ENCODE measurements at places on chromosomes 13 and 19.

DNA sequence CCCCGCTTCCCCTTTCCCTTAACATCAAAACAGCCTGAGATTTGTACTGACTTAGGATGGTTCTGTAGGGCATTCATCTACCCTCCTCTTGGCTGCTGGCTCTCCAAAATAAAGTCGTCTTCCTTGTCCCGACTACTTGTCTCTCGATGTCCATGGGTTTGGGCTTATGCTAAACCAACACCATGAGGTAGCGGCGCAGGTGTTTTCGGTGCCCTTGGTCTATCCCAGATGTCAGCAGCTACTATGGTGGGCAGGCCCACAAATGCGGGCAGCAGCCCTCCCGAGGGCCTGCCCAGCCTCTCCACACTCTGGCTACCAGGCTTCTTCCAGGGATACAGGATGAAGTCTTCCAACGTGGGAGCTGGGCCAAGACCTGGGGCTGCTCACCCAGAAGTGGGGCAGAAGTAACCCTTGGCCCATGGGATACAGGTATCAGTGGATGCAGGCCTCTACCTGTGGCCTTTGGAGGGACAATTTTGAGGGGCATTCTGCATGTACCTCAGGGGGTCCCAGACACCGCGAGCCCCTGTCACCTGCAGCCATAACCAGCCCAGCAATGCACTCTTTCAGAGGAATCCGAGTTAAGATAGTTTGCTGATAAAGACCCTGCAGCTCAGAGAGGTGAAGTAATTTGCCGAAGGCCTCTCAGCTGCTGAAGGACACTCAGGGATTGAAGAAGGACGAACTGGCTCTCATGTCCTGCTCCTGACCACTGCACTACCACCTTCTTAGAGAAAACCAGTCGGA is 47.8 kb upstream of the VSTM2B start:
- DNase-seq, result no peak

DNA sequence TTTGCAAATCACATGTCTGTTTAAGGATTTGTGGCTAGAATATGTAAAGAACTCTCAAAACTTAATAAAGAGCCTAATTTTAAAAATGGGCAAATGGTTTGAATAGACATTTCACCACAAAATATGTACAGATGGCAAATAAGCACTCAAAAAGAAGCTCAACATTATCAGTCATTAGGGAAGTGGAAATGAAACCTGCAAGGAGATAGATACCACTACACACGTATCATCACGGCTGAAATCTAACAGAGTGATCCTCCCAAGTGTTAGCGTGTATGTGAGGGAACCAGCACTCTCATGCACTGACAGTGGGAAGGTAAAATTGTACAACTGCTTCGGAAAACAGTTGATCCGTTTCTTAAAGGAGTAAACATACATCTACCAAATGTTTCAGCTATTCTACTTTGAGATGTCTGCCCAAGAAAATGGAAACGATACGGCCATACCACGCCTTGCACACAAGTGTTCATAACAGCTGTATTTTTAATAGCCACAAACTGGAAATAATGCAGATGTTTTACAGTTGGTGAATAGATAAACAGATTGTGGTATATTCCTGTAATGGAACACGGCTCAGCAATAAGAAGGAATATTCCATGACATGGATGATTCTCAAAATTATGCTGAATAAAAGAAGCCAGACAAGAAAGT is 14.5 kb downstream of the ARHGEF7 start:
- no peak for DNase-seq

DNA sequence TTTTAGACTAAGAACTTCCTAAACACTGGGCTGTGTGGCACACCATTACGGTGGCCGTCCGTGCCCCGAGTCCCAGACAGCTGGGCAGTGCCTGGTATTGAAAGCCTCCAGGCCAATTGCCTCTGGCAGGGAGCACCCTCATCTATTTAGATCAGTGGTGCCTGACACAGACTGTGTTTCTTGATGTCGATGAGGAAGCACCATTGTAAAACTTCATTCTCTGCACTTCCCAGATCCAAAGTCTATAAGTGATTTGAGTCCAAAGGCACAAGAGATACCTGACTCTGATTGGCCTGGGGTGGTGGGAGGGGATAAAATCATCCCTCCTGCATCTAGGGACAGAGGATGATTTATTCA is 8.5 kb upstream of the STK24 start:
- DNase-seq, result no peak

- no peak for DNase-seq
Observed at GRCh38 chr13:32234914-32235313, 80.2 kb downstream of the ZAR1L start.

- DNase-seq, result no peak
Observed at GRCh38 chr19:47145639-47146486, 15.2 kb downstream of the SAE1 start.

- no peak for DNase-seq
Observed at GRCh38 chr13:45542391-45542790, 73.1 kb downstream of the ERICH6B start.

- DNase-seq, result no peak
Observed at GRCh38 chr13:48494874-48495273, 38.0 kb downstream of the RCBTB2 start.

GRCh38 chr19:15404780-15405211 is 14.0 kb downstream of the AKAP8L start:
- DNase-seq, result no peak

DNA sequence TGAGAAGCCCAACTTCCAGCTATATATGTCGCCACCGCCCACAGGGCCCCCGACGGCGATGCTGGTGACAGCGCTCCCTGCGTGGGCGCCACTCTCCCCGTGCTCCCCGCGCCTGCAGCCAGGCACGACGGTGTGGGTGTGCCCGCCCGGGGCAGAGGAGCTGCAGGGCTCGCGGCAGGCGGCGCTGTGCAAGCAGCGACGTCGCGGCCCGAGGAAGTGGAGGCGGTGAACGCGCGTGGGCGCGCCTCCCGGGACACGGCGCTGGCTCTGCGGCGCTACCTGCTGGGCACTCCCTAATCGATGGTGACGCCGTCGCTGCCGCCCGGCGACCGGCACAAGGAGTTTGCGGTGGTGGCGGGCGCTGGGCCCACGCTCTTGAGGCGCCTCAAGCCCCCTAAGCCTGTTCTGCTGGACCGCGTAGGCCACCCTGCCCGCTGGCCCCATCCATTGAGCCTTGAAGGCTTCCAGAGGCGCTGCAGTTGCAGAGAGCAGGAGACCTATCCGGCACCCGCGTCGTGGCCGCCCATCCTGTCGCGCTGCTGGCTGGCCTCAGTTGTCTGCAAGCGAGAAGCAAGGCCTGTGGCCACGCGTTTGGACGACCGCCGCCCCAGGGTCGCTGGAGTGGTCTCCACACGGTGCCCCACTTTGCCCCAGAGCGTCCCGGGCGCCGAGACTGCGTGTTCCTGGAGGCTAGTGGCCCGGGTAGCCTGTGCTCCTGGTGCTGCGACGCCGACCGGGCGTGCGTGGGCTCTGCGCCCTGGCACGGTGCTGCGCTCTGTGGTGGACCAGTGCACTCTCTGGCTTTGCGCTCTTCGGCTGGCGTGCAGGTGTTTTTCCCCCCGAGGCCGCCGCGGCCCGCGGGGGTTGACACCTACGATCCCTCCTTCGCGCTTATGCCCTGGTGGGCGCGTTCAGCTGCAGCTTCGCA is 23.1 kb downstream of the LRFN3 start:
- DNase-seq, result no peak

- no peak for DNase-seq
Observed at GRCh38 chr19:2800506-2800905, 15.2 kb downstream of the THOP1 start.

GRCh38 chr19:18610556-18611326 is 1.9 kb upstream of the TMEM59L start:
- no peak for DNase-seq

- DNase-seq, result no peak
Observed at GRCh38 chr13:22031702-22032286, 360.9 kb downstream of the FGF9 start.

GRCh38 chr19:16897029-16897855 is 8.4 kb downstream of the F2RL3 start:
- peak; percentile 92 for DNase-seq

DNA sequence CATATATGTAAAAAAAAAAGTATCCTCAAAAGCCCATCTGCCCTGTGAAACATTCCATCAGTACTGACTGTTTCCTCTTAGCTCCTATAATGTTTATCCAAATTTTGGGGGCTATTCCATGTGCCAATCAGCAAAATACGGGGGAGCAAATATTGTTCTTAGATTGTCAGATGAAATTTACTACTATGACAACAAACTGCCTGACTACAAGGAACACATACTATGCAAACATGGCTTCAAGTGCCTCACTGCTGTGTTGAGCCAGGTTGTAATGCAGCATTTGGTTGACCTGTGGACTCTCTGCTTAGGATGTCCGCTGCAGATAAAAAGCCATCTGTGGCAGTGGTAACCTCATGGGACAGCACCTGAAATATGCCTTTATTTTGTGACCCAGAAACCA is 98.2 kb upstream of the SCEL start:
- peak; percentile 19 for DNase-seq

GRCh38 chr19:12789904-12790619 is 1.2 kb upstream of the JUNB start:
- peak; percentile 93 for DNase-seq

- DNase-seq, result no peak
Observed at GRCh38 chr13:43154156-43154651, 130.8 kb downstream of the DNAJC15 start.

DNA sequence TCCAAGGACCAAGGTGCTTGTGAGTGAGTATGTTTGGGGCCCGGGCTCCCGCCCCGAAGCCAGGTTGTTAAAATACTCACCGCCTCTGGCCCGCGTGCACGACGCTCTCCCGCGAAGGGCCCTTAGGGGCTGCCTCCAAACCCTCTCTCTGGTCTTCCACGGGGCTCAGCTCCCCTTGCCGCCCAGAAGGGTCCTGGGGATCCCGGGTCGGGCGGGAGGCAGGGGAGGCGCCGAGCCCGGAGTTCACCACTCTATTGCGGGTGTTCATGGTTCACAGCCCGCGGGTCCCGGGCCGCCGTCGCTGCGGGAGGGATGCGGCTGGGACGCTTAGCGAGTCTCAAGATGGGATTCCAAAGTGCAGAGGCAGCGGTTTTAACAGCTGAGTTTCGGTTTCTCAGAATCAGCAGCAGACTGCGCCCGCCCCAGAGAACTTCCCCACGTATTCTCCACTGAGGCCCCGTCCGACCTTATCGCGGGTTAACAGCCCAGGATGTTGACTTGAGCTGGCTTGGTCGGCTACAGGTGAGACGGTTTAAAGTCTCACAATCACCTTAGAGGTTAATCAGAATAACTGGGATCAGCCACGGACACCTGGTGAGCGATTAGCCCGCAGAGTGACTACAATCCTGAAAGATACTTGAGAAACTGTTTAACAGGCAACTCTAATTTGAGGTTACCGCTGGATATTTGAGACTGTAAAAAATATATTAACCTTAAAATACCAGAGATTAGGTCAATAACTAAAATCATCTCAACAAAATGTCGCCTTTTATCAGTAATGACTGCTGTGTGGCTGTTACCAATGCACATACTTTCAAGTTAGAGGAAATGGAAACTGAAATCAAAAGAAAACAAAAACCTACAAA is at the start of gene EPSTI1:
EPSTI1 (minus strand) TSS at position 344 of the 866 bp plus-strand sequence; CDS start at position 268, 76 bp downstream.
- DNase-seq, result no peak

GRCh38 chr13:108377646-108378206 is 108.2 kb downstream of the TNFSF13B start:
- DNase-seq, result no peak

DNA sequence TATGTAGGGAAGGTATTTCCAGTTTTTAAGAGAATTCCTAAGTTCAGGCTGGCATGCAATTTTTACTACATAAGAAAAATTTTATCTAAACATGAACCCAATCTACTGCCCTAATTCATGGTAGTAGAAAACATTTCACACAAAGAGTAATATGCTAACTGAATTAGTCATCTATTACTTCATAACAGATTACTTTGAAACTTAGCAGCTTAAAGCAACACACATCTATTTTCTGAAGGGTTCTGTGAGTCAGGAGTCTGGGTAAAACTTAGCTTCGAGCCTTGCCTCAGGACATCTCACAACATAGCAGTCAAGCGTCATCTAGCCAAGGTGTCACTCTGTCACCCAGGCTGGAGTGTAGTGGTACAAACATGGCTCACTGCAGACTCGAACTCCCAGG is 537.5 kb downstream of the DCT start:
- no peak for DNase-seq

GRCh38 chr13:114146173-114146572 is 13.8 kb upstream of the RASA3 start:
- no peak for DNase-seq

DNA sequence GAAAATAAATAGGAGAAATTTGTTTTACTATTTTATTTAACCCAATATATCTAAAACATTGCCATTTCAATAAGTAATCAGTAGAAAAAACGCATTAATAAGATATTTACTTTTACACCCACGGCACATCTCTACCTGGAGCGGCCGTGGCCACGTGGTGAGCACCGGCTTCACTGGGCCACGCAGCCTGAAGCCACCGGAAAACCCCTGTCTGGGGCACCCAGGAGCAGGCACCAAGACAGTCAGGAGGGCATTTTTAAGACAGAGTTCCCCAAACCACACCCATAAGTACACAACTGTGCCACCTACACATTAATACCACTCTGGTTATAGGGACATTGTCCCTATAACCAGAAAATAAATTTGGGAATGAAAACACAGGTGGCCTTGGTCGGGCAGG is 80.9 kb downstream of the SPACA7 start:
- DNase-seq, result no peak

DNA sequence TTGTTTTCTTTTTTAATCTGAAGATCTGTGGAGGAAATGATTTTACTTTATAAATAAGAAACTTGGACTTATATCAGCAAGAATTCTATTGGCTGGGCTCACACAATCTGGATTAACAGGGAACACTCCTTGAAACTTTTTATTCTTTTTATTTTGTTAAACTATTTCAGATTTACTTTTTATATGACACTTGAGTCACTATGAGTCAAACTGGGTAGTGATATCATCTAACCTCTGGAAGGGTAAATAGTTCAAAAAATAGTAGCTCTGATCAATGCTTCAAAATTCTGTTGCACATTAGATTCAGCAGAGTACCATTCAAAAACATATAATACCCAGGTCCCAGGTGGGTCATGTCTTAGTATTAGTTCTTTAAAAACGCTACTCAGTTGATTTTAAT is 55.1 kb upstream of the NBEA start:
- DNase-seq, result no peak
